ENCODE measurements at places on chromosomes 4 and X. TPM values are rescaled to one million over a fixed set of nuclear protein-coding genes. Genes with fewer than 3 reads are reported as not detected.

GRCh38 chr4:85672116-85672515 lies 197.2 kb downstream of the ARHGAP24 start:
- H3K4me3 ChIP-seq: no peak overlapping the region
- no peaks in the 10 kb centered on the region for H3K27me3 ChIP-seq
- H3K27ac ChIP-seq: no peak overlapping the region
- no peaks in the 10 kb centered on the region for H3K36me3 ChIP-seq
- H3K4me1 ChIP-seq: no peaks in the 10 kb centered on the region

DNA sequence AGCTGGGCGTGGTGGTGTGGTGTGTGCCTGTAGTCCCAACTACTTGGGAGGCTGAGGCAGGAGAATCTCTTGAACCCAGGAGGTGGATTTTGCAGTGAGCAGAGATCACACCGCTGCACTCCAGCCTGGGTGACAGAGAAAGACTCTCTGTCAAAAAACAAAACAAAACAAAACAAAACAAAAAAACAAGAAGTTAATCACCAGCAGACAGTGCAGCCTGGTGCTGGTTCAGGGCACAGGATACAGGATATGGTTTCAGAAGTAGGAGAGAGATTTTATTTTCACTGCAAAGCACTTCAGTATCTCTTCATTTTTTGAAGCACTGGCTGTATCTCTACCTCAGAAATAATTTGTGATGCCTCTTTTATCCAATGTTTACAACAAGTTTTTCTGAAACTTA lies 1222.9 kb upstream of the PRKX start:
- no peaks in the 10 kb centered on the region for H3K27me3 ChIP-seq
- H3K4me3 ChIP-seq: no peak overlapping the region
- no peaks in the 10 kb centered on the region for H3K36me3 ChIP-seq
- H3K27ac ChIP-seq: no peak overlapping the region
- no peaks in the 10 kb centered on the region for H3K4me1 ChIP-seq
- DNase-seq: no peak

The DGKK gene
- not detected for total RNA-seq

The ASMTL gene
- total RNA-seq: 21.6 TPM

The TCEAL7 gene
- 0.82 TPM for total RNA-seq

- no peaks in the 10 kb centered on the region for H3K4me1 ChIP-seq
- peak; percentile 63 for DNase-seq
- peak overlapping the region; percentile 91 for H3K4me3 ChIP-seq
- H3K36me3 ChIP-seq: no peaks in the 10 kb centered on the region
Observed at GRCh38 chr4:169269916-169270809, 593 bp downstream of the SH3RF1 start.

DNA sequence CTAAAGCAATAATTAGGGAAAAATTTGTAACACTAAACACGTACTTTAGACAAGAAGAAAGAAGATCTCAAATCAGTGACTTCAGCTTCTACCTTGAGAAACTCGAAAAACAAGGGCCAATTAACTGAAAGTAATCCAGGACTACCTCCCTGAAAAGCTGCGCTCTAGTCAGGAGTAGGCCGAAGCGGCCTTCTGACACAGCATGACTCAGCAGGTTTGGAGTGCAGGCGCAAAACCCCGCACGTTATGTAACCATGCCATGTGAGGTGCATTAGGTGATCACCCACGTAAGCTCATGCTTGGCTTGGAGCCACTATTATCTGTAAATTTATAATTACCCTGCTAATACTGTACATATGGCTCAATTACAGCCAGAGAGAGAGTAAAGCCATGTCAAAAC lies 52.8 kb upstream of the CCDC149 start:
- no peak overlapping the region for H3K27ac ChIP-seq
- H3K36me3 ChIP-seq: no peaks in the 10 kb centered on the region
- no peak overlapping the region for H3K4me3 ChIP-seq
- no peak for DNase-seq
- H3K27me3 ChIP-seq: no peaks in the 10 kb centered on the region

The FATE1 gene
- total RNA-seq: not detected

The SNCA gene
- total RNA-seq: 5.7 TPM

DNA sequence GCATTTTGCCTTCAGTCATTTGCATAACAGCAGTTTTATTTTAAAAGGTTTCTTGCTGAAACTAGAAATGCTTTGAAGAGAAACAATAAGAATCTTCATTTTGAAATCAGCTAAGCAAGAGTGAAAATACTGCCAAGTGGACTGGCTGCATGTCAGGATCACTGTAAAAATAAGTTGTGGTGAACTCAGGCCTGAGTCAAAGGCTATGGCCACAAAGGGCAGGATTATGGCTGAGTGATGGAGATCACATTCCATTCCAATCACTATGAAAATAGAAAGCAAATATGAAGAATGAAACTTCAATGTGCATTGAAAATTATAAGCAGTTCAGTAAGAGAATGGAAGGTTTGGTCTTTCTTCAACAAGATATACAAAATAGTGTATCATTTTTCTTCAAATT lies 224.5 kb downstream of the PCDH18 start:
- peak; percentile 19 for DNase-seq
- no peaks in the 10 kb centered on the region for H3K4me1 ChIP-seq
- H3K4me3 ChIP-seq: no peak overlapping the region
- no peak overlapping the region for H3K27ac ChIP-seq
- no peaks in the 10 kb centered on the region for H3K36me3 ChIP-seq

- no peaks in the 10 kb centered on the region for H3K27me3 ChIP-seq
- H3K4me1 ChIP-seq: no peaks in the 10 kb centered on the region
- no peak for DNase-seq
- H3K4me3 ChIP-seq: no peak overlapping the region
Observed at GRCh38 chr4:122819708-122820449, 6.8 kb upstream of the FGF2 start.

- no peak overlapping the region for H3K27ac ChIP-seq
- DNase-seq: no peak
- no peaks in the 10 kb centered on the region for H3K4me1 ChIP-seq
- H3K36me3 ChIP-seq: no peaks in the 10 kb centered on the region
Observed at GRCh38 chrX:31931225-31931624, 859.4 kb upstream of the FTHL17 start.

The DMP1 gene
- not detected for total RNA-seq

DNA sequence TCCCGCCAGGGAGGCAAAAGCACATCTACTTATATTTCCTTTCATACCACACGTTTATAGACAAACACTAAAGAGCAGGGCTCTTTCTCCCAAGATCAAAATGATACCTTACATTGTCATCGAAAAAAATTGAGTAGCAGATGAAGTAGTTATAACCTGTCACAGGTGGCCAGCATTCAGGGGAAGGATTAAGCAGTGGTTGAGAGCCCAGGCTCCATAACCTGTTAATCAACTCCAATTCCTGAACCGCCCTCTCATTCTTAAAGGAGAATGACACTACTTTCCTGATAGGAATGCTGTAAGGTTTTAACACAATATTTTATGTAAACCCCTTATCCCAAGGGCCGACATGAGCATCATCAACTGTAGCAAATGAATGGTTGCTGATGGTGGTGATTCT lies 268.9 kb upstream of the KCNIP4 start:
- no peak for DNase-seq
- no peak overlapping the region for H3K4me3 ChIP-seq
- no peaks in the 10 kb centered on the region for H3K4me1 ChIP-seq
- H3K27me3 ChIP-seq: no peaks in the 10 kb centered on the region
- H3K27ac ChIP-seq: no peak overlapping the region

The PFKFB1 gene
- total RNA-seq: 0.25 TPM

DNA sequence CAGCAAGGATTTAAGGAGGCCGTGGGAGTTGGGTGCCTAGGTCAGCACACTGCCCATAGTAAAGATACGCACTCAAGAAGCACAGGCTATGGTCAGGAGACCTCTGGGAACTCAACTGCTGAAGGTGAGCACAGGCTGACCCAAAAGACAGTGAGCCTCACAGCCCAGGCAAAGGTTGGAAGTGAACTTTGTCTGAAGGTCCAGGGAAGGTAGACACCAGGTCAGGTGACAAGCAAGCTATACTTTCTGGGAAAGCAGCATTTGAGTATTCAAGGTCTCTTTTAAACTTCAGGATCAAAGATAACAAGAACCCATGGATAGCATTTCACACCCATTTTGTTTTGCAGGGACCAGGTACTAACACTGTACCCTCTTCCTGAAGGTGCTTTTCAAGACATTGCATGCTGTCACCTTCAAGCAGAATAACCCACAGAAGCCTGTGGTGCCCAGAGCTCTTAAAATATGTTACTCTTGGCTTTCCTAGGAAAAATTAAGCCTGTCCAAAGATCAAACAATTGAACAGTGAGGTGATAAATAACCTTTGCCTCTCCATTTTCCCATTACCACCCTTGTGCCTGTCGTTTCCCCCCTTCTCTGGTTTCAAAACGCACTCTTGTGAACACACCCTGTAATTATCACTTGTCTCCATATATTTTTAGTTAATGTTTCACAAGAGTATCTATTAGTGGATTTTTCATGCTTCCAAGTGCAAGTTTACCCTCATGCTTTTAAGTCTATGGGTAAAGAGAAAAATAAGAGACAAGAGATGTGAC lies 3.4 kb upstream of the S100G start:
- no peaks in the 10 kb centered on the region for H3K4me1 ChIP-seq
- H3K27me3 ChIP-seq: no peaks in the 10 kb centered on the region
- H3K27ac ChIP-seq: peak overlapping the region; percentile 29
- no peaks in the 10 kb centered on the region for H3K36me3 ChIP-seq

The FAT4 gene
- total RNA-seq: 1.5 TPM

The DSPP gene
- not detected for total RNA-seq

DNA sequence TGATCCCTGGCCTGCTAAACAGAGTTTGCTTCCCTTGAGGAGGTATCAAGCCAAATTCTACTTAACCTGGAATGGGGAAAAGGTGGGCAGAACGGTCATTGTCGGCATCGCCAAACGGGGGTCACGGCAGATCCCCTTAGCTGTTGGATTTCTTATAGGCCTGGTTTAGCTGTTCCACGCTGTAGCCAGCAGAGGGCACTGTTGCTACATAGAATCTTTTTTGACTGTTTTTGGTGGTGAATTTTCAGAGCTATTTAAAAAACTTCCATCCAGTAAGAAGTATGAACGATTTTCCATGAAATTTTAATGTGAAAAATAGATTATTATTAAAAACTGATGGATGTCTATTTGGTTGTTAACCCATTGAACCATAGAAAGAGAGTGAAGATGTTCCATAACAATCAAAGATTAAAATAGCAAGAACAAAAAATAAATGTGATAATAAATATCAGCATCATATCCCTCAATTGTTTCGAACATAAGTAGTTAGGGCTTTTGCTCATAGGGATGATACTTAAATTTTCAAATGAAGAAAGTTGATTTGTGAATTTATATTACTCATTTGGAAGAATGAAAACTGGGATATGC lies 56.6 kb downstream of the LINC00632 start:
- H3K27ac ChIP-seq: no peak overlapping the region
- no peaks in the 10 kb centered on the region for H3K36me3 ChIP-seq
- no peaks in the 10 kb centered on the region for H3K4me1 ChIP-seq
- peak; percentile 32 for DNase-seq
- H3K4me3 ChIP-seq: no peak overlapping the region

- no peaks in the 10 kb centered on the region for H3K27me3 ChIP-seq
- H3K4me3 ChIP-seq: no peak overlapping the region
- H3K36me3 ChIP-seq: no peaks in the 10 kb centered on the region
- no peak overlapping the region for H3K27ac ChIP-seq
- no peak for DNase-seq
Observed at GRCh38 chrX:110914281-110914680, 118.7 kb upstream of the CHRDL1 start.

- H3K27ac ChIP-seq: no peak overlapping the region
- H3K36me3 ChIP-seq: no peaks in the 10 kb centered on the region
- DNase-seq: no peak
- no peaks in the 10 kb centered on the region for H3K4me1 ChIP-seq
- H3K4me3 ChIP-seq: no peak overlapping the region
Observed at GRCh38 chrX:141185366-141185765, 8.4 kb upstream of the LDOC1 start.

DNA sequence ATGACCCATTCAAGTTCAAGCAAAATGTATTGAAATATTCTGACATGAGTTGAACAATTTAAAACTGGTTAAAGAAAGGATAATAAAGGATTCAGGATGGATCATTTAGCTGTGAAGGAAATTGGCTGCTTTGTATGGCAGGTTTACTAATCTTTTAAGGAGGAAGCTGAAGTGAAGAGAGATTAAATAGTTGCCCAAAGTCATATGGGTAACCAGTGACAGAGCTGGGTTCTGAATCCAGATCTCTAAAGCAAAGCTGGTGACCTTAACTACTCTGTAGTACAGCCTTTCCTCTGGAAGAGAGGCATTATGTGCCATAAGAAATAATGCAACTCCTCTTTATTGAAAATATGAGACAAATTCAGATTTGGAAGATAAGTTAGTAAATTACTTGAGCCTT lies 22.8 kb downstream of the FHIP1A start:
- no peak overlapping the region for H3K4me3 ChIP-seq
- H3K36me3 ChIP-seq: no peaks in the 10 kb centered on the region
- H3K27me3 ChIP-seq: no peaks in the 10 kb centered on the region
- H3K4me1 ChIP-seq: no peaks in the 10 kb centered on the region
- no peak for DNase-seq

GRCh38 chr4:122003335-122003734 lies 51.5 kb upstream of the TRPC3 start:
- H3K27me3 ChIP-seq: no peaks in the 10 kb centered on the region
- H3K36me3 ChIP-seq: no peaks in the 10 kb centered on the region
- peak; percentile 38 for DNase-seq
- H3K4me1 ChIP-seq: no peaks in the 10 kb centered on the region
- no peak overlapping the region for H3K27ac ChIP-seq

GRCh38 chr4:128542047-128542446 lies 254.4 kb upstream of the PGRMC2 start:
- H3K27me3 ChIP-seq: no peaks in the 10 kb centered on the region
- H3K4me1 ChIP-seq: no peaks in the 10 kb centered on the region
- no peak overlapping the region for H3K4me3 ChIP-seq
- H3K36me3 ChIP-seq: no peaks in the 10 kb centered on the region
- DNase-seq: no peak

The ACTRT1 gene
- total RNA-seq: not detected

DNA sequence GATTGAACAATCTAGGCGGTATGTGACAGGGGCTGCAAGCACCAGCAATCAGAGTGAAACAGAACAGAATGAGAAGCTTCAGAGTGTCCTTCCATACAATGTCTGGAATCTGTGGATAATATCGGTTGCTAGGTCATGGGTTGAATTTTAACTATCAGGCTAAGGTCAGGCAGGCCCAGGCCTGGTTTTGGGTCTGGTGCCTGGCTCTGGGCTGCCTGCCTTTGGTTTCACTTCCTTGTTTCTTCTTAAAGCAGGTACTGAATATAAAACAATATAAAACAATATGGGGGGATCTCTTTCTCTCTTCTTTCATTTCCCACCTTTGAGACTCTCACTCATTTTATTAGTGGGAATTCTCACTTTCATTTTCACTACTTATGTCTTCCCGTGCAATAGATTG lies 962.0 kb downstream of the CCSER1 start:
- DNase-seq: no peak
- no peak overlapping the region for H3K27ac ChIP-seq
- no peaks in the 10 kb centered on the region for H3K36me3 ChIP-seq
- no peak overlapping the region for H3K4me3 ChIP-seq

The NCAPG gene
- 38.8 TPM for total RNA-seq

- DNase-seq: no peak
- no peak overlapping the region for H3K27ac ChIP-seq
- H3K4me3 ChIP-seq: no peak overlapping the region
- no peaks in the 10 kb centered on the region for H3K27me3 ChIP-seq
Observed at GRCh38 chr4:69813628-69814027, 46.3 kb downstream of the SULT1E1 start.

The AADAT gene
- total RNA-seq: 5.3 TPM

Data from colonic mucosa (tissue), 4 donors.